ENCODE measurements at places on chromosomes 2 and 18.

GRCh38 chr2:123958011-123958410 lies 67.1 kb upstream of the CNTNAP5 start:
- no peak for DNase-seq

- no peak for DNase-seq
Measured at GRCh38 chr18:10228326-10228725, 226.1 kb upstream of the APCDD1 start.

GRCh38 chr2:211455216-211455841 lies 898.9 kb downstream of the CPS1 start:
- no peak for DNase-seq

GRCh38 chr2:238459081-238459629 lies 32.4 kb downstream of the ASB1 start:
- no peak for DNase-seq

DNA sequence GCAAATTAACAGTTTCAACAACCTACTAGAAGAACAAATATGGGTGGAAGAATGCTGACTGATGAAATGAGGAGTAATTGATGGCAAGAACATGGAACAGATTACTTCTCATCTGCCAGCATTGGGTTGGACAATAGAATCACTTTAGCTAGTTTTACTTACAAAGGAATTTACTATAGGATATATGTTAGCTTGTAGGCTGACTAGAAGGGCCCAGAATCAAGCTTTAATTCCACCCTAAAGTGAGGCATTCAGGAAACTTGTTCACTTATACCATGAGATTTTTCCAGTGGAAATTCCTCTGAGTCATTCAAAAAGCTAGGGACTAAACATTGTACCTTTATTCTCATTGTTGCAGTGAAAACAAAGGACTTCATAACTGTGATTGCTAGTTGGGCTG lies 5.0 kb upstream of the ZSWIM2 start:
- DNase-seq = no peak

GRCh38 chr2:224650815-224651439 lies 65.2 kb downstream of the CCDC195 start:
- no peak for DNase-seq

- no peak for DNase-seq
Measured at GRCh38 chr2:191526091-191526490, 151.8 kb upstream of the NABP1 start.

DNA sequence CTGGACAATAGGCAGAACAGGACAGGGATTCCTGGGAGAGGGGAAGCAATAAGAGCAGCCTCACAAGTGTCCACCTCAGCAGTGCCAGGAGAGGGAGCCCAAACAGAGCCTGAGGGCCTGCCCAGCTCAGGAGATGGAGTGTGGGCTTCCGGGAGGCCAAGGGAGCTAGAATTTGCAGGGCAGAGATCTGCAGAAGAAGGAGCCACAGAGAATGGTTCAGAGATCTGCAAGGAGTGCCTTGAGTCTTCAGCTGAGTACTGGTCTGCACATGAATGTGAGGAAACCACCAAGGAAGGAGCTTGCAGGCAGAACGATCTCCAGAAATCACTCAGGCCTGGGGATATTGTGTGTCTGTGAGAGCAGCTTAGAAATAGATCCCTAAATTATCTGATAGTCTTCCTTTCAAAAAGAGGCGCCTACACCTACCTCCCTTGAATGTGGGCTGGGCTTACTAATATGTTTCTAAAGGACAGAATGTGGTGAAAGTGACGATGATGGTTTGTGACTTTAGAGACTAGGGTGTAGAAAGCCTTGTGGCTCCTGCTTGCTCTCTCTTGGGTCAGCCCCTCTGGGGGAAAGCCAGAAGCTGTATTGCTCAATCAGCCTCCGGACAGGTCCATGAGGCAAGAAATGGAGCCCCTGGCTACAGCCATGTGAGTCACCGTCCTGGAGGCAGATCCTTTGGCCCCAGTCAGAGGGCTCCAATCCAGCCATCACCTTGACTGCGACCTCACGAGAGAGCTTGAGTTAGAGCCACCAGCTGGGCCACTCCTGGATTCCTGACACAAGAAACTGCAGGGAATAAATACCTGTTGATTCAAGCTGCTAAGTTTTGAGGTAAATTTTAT lies 7.6 kb upstream of the LPIN1 start:
- no peak for DNase-seq

- DNase-seq = no peak
Measured at GRCh38 chr18:62262061-62262460, 63.0 kb upstream of the TNFRSF11A start.

DNA sequence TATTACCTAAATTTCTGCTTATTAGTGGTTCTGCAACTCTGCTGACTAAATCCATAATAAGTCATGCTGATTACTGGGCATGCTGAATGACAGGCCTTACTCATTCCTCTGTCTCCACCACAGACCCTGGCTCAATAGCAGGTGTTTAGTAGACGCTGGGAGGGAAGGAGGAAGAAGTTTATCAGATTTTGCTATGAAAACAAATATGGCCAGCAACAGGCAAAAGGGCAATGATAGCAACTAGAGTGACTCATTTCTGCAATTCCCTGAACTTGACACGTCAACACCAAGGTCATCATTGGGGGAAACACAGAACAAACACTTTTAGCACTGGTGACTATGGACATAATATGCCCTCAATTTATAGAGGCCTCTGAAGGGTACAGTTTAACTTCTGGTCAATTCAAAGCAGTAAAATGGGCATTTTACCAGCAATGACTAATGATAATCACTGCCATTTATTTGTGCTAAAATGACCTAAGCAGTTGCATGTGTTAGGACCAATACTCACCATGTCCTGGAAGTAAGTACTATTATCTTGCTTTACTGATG lies 35.2 kb downstream of the TMEM163 start:
- DNase-seq = no peak

GRCh38 chr2:182359990-182360662 lies 66.7 kb downstream of the PDE1A start:
- no peak for DNase-seq

DNA sequence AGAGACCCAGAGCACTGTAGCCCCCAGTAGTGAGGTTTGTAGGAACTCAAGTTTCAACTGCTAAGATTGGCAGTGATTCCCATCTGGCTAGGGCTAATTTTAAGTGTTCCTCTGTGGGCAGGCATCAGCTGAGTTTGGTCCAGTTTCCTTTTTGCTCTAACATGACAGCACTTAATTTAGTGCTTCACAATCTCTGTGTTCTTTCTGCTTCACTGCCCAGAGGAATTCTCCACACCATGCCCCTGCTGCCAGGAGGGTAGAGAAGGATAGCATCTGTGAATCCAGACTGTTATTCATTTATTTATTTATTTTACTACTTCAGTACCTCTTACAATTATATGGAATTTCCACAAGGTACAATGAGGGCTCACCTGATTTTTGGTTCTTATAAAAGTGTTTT lies 549.9 kb upstream of the FSIP2 start:
- no peak for DNase-seq

- DNase-seq = no peak
Measured at GRCh38 chr2:62920070-62920469, 130.6 kb upstream of the OTX1 start.

DNA sequence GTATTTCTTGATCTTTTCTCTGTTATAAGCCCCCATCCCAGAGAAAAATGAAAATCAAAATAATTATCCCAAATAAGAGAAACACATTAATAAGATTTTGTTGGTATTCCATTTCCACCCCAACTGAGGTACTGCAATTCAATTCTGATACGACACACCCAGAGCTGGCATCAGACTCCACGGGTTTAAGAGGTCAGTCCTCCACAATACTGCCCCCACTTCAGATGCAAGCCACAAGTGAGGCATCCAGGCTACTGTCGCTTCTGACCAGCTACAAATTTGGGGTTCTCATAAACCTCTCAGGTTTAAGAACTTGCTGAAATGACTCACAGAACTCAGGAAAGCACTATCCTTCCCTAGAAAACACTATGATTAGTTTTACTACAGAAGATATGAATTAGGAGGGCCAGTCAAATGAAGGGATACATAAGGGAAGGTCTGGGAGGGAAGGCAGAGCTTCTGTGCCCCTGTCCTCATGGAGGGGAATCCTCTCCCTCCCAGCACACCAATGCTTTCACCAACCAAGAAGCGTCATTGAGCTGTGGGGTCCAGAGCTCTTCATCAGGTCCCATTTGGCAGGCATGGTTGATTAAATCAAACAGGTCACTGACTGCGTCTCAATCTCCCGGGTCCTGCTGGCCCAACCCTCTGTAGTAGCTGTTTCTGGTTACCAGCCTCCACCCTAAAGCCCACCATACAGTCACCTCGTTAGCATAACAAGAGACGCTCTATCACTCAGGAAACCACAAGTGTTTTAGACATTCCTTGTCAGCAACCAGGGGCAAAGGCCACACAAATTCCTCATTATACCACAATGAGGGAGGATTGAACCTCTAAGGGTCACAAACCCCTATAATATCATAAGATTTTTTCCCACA lies 46.2 kb downstream of the IWS1 start:
- DNase-seq = no peak

- DNase-seq = no peak
Measured at GRCh38 chr18:25279133-25279532, 72.8 kb downstream of the ZNF521 start.

- no peak for DNase-seq
Measured at GRCh38 chr18:50090370-50091312, 104.3 kb downstream of the MYO5B start.

DNA sequence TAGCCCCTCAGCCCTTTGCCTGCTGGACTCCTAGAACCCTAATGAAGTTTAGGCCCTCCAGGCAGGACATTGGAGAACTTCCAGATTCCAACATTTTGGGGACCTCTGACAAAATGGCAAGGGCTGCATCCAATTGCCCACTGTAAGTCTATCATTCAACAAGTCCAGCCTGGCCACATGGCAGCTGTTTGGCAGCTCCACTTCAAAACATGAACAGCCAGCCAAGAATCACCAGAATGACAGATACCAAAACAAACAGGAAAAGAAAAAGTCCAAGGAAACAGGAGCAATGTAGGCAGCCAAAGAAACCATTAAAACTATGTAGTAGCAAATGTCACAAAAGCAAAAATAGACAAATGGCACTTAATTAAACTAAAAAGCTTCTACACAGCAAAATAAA lies 25.5 kb downstream of the SLC4A5 start:
- no peak for DNase-seq

- DNase-seq = no peak
Measured at GRCh38 chr2:237665713-237666143, 38.3 kb downstream of the LRRFIP1 start.

DNA sequence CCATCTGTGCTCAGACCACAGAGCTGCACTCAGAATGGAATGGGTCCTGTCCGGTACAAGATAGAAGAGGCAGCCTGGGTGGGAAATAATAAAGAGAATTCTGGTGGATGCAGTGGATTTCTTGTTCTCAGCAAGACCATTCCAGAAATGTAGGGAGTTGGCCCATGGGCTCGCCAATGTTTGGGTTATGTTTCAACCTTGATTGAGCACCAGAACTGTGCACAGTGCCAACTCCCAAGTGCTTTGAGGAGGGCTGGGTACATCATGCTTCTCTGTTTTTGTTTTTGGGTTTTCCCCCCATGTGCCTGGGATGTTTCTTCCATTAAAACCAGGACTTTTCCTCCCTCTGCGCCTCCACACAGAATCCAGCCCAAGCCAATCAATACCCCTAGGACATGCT lies 304.1 kb downstream of the TNS1 start:
- no peak for DNase-seq

GRCh38 chr18:7957297-7957696 lies 390.2 kb downstream of the PTPRM start:
- no peak for DNase-seq

DNA sequence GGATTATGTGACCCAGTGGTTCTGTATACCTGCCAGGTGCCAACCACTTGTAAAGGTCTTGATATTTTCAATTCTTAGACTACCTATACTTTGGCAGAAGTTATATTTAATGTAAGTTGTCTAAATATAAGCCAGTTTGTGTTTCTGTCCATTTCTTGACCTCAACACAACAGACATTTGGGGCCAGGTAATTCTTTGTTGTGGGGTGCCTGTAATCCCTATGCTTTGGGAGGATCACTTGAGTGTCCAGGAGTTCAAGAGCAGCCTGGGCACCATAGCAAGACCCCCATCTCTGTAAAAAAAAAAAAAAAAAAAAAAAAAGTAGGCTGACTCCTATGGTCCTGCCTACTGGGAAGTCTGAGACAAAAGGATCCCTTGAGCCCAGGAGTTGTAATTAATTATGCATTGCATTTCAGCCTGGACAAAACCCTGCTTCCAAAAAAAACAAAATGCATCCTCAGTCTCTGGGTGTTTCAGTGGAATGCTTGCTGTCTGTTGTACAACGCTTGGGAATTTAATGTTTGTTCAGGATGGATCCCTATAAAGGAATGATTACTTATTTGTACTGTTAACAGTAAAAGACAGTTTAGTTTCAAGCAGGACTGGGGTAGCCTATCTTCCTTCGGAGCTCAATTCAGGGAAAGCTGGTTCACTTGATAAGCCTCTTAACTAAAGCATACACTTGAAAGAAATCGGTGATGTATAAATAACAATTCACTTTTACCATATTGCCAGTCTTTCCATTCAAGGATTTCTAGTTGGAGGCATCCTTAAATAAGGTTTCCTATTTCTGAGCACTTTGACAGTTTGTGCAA lies 3.4 kb downstream of the RPS27A start:
- DNase-seq = no peak

GRCh38 chr18:58882044-58882443 lies 17.4 kb downstream of the ZNF532 start:
- DNase-seq = no peak

DNA sequence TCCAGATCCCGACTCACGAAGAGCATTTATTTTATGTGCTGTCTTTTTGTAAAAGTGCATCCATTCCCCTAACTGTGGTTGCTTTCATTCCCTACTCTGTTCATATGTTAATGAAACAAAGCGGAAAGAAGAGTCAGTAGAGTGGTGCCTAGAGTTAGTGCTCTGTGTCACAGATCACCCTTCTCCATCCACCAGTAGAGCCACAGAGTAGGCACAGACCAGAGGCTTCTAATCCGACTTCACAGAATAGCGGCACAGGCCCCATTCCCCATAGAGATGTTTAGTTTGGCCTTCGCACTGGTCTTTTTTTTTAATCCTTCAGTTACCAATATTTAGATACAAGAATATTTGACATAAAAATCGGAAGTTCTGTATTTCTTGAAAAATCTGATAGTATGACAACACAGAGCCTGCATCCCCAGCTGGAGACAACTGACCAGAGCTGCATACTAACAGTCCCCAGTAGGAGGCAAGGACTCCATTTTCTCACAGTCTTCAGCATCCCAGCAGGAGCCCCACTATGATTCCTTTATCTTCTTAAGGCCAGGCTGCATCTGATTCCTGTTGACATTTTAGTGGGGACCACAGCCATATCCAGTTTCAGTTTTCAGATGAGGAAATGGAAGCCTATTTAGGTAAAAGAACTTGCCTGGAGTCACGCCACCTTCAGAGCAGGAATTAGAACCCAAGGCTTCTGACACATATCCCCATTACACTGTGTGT lies 7.0 kb downstream of the G6PC2 start:
- DNase-seq = no peak

- no peak for DNase-seq
Measured at GRCh38 chr2:134402410-134402809, 148.5 kb downstream of the MGAT5 start.

DNA sequence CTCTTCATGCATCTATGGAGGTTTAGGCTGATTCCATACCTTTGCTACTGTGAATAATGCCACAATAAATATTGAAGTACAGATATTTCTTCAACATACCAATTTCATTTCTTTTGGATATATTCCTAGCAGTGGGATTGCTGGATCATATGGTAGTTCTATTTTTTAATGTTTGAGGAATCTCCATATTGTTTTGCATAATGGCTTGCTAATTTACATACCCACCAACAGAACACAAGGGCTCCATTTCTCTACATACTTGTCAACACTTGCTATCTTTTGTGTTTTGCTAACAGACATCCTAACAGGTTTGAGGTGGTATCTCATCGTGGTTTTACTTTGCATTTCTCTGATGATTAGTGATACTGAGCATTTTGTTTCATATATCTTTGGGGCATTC lies 253.2 kb downstream of the ZNF804A start:
- no peak for DNase-seq

GRCh38 chr18:43661570-43661969 lies 384.3 kb upstream of the SYT4 start:
- no peak for DNase-seq

All from effector CD8-positive, alpha-beta T cell (primary cell).